ENCODE measurements at places on chromosomes 2 and 18.

GRCh38 chr2:26864226-26864625 is 16.3 kb downstream of the DPYSL5 start:
- no peak for DNase-seq

- no peak for DNase-seq
Observed at GRCh38 chr18:31954349-31954748, 11.4 kb upstream of the TRAPPC8 start.

DNA sequence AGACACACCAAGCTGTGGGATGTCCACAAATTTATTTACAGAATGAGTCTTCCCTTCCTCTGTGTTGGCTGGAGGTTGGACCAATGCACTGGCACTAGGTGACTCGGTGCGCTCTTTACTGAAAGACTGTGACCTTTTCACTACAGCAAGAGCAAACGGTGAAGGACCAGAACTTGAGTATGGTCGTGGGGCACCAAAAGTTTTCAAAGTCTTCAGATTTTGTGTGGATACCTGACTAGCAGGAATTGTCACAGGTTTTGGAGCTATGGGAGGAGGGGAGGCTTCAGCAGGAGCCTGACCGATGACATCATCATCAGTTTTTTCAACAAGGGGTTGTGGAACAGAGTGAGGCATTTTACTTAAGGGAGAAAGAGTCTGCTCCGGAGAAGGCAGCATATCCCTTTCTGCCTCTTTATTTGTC is 73.0 kb upstream of the GRB14 start:
- peak; percentile 69 for DNase-seq

GRCh38 chr2:156322686-156323231 is 9.8 kb downstream of the NR4A2 start:
- no peak for DNase-seq

DNA sequence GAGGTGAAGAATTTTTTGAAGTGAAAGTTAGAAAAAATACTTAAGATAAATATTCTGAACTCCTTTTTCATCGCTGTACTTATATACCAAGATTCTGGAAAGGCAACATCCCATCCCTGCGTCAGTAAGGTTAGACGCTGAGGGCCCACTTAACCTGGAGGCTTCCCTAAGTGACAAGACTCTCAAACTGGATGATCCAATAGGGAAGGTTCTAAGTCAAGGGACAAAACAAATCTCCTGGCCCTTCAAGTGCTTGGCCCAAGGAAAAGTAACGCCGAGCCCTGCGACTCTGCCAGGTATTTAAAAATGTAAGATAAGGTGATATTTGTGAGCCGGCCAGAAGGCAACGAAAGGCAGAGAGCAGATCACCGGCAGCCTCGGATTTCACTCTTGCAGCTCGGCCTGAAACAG is 1.3 kb downstream of the STK39 start:
- peak; percentile 73 for DNase-seq

- DNase-seq = peak; percentile 81
Observed at GRCh38 chr2:236167297-236168109, 683 bp downstream of the GBX2 start.

- DNase-seq = no peak
Observed at GRCh38 chr18:12293831-12294230, 14.2 kb upstream of the TUBB6 start.

All from islet precursor cell (in vitro differentiated cells).